ENCODE measurements at places on chromosomes 1 and 21. TPM values are rescaled to one million over a fixed set of nuclear protein-coding genes. Genes with fewer than 3 reads are reported as not detected.

DNA sequence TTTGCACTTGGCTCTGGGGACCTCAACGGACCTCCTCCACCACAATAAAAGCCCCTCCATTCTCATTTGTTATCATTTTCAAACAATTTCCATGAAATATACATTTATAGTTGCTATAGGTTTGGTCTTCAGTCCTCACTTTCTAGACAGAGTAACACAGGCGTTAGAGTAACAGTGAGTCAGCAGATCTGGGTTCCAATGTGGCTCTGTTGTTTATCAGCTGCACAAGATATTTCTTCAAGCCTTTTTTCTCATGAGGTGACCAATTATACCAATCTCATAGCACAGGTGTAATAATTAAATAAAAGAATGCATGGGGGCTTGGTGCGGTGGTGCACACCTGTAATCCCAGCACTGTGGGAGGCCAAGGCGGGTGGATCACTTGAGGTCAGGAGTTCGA, 32.8 kb upstream of the PSMB2 start:
- no peak for DNase-seq

GRCh38 chr1:93888900-93889299, 9.9 kb upstream of the DNTTIP2 start:
- no peak for DNase-seq

GRCh38 chr1:11374748-11375110, 101.7 kb downstream of the UBIAD1 start:
- no peak for DNase-seq

- DNase-seq, result no peak
Observed at GRCh38 chr1:150610576-150610975, 18.8 kb downstream of the ENSA start.

DNA sequence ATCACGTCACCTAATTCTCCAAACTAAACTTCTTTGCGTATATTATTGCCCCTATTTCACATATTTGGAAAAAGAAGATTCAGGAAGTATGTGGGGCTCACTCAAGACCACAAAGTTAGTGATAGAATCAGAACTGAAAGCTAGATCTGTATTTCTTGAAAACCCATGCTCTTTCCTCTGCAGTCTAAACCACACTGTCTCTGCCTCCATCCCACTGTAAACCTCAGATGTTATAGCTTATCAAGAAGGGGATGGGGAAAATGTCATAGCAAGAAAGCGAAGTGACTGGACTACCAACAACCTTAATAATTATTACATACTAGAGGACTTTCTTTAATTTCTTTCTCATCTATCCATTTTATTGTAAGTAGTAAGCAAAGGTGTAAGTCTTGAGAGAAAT, 257.7 kb upstream of the SGIP1 start:
- no peak for DNase-seq

GRCh38 chr1:185284533-185285276, 32.3 kb downstream of the IVNS1ABP start:
- DNase-seq, result no peak

GRCh38 chr1:208990456-208990855, 593.1 kb upstream of the CAMK1G start:
- no peak for DNase-seq

DNA sequence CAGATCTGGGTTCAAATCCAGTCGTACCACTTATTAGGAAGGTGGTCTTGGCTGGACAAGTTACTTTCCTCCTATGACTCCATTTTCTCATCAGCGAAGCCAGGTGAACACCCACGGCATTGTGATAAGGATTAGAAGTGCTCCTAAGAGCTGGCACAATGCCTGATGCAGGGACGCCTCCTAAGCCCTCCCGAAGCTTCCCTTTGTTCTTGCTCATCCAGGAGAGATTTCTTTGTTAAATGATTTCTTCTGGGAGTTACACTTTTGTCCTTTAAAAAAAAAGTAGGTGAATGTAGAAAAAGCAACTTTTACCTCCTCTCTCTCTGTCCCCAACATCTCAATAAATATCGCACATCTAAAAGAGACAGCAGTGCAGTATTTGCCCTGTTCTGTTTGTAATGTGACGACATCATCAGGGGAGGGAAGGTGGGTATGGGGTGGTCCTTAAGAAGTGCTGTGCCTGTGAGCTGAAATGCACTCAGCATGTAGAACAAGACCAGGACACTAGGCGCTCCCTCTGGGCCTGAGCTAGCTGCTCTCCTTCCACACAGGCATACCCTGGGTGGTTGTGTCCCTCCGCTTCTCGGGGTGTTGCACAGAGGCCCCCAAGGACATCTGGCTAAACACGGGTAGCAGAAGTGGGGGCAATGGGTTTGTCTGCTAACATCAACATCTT, 43.9 kb downstream of the SUSD4 start:
- no peak for DNase-seq

- DNase-seq, result no peak
Observed at GRCh38 chr21:35201799-35202198, 152.7 kb upstream of the RUNX1 start.

DNA sequence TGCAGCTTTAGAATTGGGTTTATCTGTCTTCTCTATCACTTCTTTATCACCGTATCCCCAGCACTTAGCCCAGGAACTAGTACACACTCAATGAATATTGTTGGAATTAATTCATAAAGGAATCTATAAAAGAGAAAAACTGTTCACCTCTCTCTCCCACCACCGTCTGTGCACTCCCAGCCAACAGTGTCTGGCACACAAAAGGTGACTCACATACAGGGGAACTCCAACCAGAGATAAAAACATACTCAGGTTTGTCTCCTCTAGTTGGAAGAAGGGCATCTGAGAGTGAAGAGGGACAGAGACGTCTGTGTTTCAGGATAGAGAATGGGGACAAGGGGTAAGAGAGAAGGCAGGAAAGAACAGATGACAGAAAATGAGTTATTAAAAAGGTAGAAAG, 10.0 kb downstream of the ITLN1 start:
- no peak for DNase-seq

DNA sequence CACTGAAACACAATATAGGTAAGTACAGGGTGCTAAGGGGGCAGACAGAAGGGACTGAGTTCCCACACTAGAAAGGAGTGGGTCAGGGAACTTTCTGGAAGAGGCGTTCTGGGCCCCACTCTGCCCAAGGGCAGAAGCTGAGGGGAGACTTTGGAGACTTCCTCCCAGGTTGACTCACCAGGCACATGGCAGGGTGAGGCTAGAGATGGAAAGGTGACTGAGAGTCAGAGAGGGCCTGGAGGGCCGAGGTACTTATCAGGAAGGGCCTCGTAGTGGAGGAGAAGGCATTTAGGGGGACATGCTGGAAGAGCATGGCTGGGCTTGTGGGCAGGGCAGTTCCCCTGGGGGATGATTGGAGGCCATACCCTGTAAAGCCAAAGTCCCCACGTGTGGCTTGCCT, 159.9 kb upstream of the JUN start:
- DNase-seq, result no peak

DNA sequence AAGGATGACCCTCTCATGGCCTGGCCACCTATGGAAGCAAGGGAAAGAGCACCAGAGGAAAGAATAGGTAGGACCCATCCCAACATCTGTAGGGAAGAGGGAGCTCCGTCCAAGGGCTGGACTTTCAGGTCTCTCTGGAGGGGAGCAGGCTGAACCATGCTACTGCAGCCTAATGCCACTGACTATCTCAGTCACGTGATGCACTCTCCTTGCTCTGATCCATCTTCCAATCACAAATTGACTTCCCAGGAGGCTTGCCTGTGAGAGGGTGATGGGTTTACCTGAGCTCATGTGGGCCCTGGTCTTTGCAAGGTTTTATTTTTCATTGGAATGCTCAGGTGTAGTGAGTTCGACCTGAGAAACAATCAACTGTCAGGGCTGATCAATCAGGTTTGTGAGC, 128.8 kb downstream of the CACNA1E start:
- no peak for DNase-seq

ADGRL2 gene
- total RNA-seq, result 37.9 TPM

RIMKLA gene
- 7.6 TPM for total RNA-seq

Measured in Right ventricle myocardium superior (tissue), 1 donor.